Placental pericyte (primary cell): ENCODE measurements at places on chromosomes 12 and 14. TPM values are rescaled to one million over a fixed set of nuclear protein-coding genes. Genes with fewer than 3 reads are reported as not detected.

PZP gene
- total RNA-seq: not detected in 2 replicates

FAM186B gene
- 0.14 and 0.44 TPM in 2 replicates for total RNA-seq

GLT8D2 gene
- total RNA-seq: 22.5 and 28.2 TPM in 2 replicates

CFAP54 gene
- total RNA-seq: 2.2 and 4.6 TPM in 2 replicates
